ENCODE measurements at places on chromosomes 16 and 17.

GRCh38 chr16:87192452-87193073 is 124.6 kb downstream of the C16orf95 start:
- no peak for DNase-seq

- no peak for DNase-seq
Observed at GRCh38 chr17:55040611-55041010, 72.0 kb downstream of the STXBP4 start.

- no peak for DNase-seq
Observed at GRCh38 chr17:34562387-34562786, 17.0 kb upstream of the TMEM132E start.

- no peak for DNase-seq
Observed at GRCh38 chr17:67200727-67201301, 44.2 kb downstream of the HELZ start.

DNA sequence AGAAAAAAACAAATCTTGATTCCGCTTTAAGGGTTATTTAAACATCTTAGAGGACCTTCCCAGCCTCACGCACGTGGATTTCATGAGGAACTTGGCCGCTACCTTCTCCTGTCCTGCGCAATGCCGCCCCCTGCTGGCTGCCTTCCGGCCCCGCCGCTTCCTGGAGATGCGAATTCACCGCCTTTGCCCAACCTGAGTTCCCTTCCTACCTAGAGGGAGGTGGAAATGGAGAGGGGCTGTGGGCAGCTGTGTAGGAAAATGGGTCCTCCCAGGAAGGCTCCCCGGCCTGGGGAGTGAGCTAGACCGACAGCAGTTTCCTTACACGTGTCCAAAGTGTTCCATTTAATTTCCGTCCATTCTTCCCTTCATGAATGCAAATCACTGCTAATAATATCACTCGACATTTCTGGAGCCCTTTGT is 1.0 kb upstream of the ABCC12 start:
- DNase-seq, result peak; percentile 46

DNA sequence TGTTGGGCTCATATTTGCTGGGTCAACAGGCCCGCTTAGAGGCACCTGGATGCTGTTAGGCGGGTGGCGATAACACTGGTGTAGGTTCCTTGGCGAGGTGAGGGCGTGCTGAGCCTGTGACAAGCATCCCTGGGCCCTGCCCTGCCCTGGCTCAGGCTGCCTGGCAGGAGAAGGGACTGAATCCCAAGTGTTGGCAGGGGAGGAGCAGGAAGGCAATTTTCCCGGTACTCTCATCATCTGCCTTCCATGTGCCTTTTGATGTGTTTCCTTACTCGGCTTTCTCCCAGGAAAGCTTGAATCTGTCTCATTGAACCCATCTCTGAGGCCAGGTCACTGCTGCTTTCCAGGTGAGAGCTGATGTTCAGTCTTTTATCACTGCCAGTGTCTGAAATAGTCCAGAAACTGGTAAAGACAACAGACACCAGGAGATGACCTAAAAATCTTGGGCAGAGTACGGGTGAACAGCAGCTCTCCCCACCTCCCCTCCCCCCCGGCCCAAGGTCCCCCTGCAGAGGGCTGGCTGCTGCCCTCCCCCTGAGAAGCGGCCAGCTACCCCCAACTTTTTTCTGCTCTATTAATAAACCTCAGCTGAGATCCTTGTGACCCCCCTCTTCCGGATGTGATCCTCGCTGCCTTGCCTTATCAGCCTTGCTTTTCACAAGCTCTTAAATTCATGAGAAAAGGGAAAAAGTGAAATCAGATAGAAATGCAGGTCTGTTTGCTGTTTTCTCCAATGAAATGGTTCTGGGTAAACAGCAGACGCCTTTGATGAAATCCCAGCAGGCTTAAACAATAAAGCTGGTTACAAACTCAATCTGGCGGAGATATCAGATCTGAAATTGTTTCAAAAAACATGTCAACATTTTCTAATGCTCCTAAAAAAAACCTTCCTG is 29.0 kb downstream of the RTN4RL1 start:
- no peak for DNase-seq

DNA sequence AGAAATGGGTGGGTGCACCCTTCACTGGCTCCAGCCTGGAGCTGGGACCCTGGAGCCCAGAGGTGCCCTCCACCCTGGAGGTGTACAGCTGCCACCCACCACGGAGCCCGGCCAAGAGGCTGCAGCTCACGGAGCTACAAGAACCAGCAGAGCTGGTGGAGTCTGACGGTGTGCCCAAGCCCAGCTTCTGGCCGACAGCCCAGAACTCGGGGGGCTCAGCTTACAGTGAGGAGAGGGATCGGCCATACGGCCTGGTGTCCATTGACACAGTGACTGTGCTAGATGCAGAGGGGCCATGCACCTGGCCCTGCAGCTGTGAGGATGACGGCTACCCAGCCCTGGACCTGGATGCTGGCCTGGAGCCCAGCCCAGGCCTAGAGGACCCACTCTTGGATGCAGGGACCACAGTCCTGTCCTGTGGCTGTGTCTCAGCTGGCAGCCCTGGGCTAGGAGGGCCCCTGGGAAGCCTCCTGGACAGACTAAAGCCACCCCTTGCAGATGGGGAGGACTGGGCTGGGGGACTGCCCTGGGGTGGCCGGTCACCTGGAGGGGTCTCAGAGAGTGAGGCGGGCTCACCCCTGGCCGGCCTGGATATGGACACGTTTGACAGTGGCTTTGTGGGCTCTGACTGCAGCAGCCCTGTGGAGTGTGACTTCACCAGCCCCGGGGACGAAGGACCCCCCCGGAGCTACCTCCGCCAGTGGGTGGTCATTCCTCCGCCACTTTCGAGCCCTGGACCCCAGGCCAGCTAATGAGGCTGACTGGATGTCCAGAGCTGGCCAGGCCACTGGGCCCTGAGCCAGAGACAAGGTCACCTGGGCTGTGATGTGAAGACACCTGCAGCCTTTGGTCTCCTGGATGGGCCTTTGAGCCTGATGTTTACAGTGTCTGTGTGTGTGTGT is 46.8 kb downstream of the IL21R start:
- no peak for DNase-seq

- no peak for DNase-seq
Observed at GRCh38 chr16:20956319-20956718, 55.7 kb downstream of the LYRM1 start.

DNA sequence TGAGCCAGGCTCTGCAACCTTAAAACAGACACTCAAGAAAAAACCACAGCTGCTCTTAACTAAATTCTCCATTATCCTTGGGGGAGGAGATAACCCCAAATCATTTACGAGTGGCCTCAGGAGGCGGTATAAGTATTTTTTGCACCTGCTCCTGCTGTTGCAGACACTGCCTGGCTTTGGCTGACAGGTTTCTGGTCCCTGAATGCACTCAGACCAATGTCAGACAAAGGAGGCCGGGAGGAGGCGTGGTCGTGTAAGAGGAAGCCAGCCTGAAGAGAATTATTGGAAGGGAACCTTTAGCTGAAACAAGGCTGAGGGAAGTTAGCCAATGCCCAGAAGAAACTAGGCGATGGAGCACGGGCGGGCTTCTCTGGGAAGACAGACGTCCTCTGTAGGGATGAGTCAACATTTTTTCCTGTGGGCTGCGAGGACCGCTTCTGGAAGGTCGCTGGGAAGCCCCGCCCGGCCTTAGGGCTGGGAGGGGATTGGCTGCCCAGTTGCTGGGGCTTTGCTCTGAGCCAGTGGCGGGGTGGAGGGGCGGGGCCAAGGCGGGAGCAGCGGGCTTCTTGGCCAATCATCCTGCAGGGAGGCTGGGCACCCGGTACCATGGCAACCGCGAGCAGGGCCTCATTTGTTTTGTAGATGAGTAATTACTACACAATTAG is 82.3 kb downstream of the CCDC182 start:
- peak; percentile 81 for DNase-seq

GRCh38 chr17:78896091-78896833 is 6.7 kb downstream of the CEP295NL start:
- DNase-seq, result no peak

DNA sequence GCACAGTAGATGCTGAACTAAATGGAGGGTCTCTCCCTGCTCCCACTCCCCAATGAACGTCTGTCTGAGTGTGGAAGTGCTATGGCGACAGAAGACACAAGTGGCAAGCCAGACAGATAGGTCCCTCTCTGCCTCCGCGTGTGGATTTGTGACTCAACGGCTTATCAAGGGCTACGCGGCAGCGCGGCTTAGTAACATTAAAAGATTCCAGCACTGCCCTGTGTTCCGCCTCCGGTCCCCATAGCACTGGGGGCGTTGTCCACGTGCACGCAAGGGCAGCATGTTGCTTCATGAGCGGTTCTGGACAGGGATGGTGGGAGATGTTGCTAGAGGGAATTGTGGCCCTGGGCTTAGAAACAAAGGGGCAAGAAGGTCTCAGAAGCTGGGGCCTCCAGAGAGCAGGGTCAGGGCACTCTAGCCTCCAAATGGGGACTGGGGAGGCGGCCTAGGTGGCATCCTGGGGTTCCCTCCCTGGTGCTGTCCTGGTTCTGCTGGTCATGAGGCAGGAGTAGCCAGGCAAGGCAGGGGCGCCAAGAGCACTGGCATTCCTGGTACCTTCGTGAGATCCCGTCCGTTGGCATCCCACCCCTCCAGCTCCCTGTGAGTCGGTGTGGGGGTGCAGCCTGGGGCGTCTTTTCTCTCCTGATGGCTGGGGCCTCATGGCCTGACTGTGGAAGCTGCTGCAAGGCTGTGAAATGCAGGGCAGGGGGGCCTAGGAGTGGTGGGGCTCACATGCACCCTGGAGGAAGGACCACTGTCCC is 9.1 kb downstream of the CRHR1 start:
- no peak for DNase-seq

DNA sequence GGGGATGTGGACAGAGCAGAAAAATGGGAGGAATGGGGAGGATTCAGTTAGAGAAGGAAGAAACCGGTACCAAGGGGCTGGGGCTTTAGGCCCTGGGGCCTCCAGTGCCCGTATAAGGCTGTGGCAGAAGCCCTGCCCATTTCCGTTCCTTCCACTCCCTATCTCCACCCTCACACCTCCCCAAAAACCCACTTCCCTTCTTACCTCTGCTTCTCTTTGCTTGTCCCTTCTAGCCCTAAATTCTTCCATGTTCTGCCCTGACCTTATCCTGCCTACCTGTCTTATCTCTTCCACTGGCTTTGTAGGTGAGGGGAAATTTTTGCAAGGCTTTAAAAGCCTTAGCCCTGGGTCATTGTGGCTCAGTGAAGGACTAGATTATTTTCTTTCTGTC is 4.1 kb downstream of the RNF167 start:
- no peak for DNase-seq

DNA sequence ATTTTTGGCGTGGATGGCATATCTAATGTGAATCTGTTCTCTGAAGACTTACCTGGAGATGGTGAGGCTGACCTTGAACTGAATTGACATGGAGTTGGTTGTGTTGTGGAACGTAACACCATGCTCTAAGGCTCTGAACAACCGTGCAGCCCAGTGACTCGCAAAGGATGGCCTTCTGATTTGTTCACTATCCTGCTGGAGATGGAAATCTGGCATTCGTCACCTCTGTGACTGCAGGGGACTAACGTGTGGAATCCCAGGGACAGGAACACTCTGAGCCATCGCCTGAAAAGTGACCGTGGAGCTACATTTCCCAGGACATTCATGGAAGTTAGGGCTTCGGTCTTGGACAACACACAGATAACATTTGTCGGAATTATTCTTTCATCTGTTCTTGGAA is 61.1 kb downstream of the BANP start:
- DNase-seq, result no peak

DNA sequence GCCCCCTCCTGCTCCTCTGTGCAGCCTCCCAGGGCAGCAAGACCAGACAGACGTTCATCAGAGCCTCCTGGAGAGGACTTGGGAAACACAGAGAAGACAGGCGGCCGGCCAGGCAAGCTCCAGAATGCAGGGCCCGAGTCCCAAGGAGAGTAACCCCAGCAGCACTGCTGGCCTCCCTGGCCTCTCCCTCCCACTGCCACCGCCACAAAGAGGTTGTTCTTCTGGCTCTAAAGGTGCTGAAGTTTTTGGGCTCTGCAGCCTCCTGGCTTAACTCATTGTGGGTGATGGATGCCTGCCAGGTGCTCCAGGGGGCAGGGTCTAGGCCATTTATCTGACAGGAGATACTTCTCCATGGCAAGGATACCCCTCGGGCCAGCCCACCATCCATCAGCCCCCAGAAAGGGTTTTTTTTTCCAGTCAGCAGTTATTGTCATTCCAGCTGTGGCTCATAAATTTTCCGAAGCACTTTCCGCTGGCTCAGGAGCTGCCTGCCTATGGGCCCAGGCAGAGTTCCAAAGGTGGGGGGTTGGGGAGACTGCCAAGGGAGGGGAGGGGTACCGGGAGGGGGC is 32.0 kb upstream of the MRPS23 start:
- no peak for DNase-seq

DNA sequence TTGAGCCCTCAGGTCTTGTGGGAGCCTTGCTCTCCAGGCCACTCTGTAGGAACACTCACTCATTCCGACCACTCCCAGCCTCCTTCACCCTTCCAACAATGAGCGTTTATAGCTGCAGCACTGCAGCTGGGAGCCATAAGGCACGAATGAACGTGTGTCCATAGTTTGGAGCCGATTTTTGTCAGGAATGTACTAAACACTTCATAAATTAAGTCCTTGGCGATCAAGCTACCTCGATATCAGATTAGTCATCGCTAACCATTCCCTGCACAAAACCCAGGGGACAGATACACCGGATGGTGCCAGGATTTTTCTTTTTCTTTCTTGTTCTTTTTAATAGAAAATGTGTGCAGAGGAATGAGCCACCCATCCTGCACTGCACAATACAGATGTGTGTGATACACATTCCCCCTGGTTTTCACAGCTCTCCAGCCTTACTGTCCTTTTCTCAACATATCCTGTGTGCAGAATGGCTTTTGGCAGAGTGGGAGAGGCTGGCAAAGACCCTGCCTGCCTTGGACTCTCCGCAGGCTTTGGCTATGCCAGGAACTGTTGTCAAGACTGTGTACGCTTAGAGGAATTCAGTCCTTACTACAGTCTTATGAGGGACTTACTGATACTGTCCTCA is 68.4 kb upstream of the ELAC2 start:
- no peak for DNase-seq

GRCh38 chr17:76366247-76366646 is 12.5 kb upstream of the PRPSAP1 start:
- DNase-seq, result no peak

DNA sequence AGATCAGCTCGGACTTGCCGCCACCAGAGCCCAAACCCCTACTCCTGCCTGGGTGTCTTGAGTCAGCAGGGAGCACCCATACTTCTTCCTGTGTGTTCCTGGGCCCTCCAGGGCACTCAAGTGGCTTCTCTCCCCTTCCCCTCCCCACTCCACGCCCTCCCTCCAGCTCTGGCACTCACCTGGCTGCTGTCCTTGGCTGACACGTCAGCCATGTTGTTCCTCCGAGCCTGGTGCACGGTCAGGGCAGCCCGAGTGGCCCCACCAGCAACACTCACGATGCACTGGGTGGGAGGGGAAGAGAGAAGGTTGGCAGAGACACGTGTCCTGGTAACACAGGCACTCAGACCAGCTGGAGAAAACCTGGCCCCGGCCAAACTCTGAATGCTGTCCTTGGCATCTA is 11.5 kb downstream of the RUSF1 start:
- no peak for DNase-seq

- no peak for DNase-seq
Observed at GRCh38 chr17:44906763-44907728, 7.8 kb upstream of the EFTUD2 start.

GRCh38 chr16:83728492-83728891 is 79.3 kb upstream of the HSBP1 start:
- no peak for DNase-seq
